ENCODE measurements at places on chromosomes 3 and 15.

DNA sequence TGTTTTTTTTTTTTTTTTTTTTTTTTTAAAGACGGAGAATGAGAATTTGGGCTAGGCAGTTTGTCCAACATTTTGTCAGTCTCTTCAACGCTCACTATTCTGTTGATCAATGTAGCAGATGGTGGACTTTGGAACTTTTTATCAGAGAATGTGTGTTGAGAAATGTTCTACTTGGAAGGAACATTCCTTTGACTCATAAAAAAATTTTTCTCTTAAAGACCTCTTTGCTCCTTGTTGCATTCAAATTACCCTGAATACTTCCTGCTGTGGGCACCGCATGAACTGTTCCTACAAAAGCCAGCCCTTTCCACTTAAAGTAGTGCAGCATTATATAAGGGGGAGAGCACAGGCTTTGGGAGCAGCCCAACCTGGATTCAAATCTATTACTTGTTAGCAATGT is 182.9 kb downstream of the AKAP13 start:
- DNase-seq: no peak

DNA sequence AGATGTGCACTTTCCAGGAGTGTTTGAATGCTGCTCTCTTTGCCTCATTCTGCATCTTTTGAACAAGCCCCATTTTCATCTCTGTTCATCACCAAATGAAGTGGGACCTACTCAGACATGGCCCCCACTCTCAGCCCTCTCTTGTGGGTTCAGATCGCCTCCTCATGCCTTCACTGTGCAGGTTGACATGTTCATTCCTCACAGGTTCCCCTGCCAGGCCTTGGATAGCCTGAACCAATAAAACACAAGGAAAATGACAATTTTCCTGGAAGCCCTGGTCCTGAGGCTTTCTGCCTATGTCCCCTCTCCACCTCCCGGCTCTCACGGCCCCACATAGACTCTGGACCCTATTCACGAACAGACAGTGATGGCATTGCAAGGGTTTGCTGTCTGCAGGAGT is 17.7 kb downstream of the KLF15 start:
- no peak for DNase-seq

GRCh38 chr15:46523701-46524100 is 888.9 kb downstream of the SQOR start:
- DNase-seq: no peak

GRCh38 chr15:39285071-39285470 is 295.8 kb upstream of the THBS1 start:
- DNase-seq: no peak

Data from HS-27A (cell line).